GM13977 (cell line): ENCODE measurements at places on chromosomes 2 and 18.

DNA sequence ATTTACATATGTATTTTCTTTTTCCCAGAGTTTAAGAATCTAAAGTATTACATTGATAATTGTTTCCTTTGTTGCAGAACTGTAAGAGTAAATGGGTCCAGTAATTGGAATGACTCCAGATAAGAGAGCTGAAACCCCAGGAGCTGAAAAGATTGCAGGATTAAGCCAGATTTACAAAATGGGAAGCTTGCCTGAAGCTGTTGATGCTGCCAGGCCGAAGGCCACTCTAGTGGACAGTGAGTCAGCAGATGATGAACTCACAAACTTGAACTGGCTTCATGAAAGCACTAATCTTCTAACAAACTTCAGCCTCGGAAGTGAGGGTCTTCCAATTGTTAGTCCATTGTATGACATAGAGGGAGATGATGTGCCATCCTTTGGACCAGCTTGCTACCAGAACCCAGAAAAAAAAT, 183.8 kb upstream of the STON1 start:
- no peak for DNase-seq

DNA sequence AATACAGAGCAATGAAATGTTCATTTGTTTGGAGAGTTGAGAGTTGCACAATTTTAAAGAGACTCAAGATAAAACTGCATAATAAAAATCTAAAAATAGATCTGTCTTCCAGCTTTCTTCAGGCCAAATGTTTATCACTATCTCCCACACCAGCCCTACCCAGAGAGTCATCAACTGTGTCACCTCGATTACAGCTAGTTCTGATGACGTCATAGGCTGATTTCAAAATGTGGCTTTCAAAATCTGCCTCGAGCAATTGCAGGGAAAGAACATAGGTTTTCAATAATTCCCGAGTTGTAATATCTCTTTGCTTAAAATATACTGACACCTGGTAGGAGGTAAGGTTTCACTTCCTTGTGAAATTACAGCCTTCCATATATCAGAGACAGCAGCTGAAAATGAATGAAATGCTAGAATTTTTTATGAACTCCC, 677.6 kb upstream of the ID2 start:
- peak; percentile 52 for DNase-seq

DNA sequence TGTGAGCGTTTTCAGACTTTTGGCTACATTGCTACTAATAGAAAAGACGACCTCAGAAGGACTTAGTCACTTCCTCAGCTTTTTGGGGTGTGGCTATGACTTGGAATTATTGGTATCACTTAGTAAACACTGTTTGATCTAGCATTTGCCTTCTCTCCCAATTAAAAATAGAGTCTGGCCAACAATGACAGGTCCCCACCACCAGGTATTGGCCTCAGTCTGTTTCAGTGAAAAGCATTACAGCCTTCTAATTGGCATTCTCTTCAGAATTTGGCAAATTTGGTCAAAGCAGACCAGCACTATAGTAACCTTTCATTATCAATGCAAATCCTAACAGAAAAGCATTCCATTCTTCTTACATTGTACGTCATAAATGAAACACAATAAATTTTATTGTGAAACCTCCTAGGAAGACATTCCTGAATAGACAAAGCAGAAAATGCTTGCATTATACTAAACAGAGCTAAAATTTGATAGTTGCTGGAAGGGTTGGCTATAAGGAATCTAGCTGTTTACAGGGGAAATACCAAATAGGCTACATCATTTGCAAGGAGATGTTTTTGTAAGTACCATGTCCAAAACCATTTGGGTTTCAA, 613.9 kb downstream of the IRS1 start:
- no peak for DNase-seq

GRCh38 chr2:25664183-25664964, 9.0 kb downstream of the DTNB start:
- DNase-seq, result peak; percentile 41

- no peak for DNase-seq
Observed at GRCh38 chr18:51478908-51479307, 281.4 kb upstream of the MEX3C start.

GRCh38 chr2:54666131-54666633, 57.3 kb upstream of the EML6 start:
- DNase-seq, result no peak

GRCh38 chr2:179234658-179235240, 29.9 kb downstream of the SESTD1 start:
- DNase-seq, result no peak

DNA sequence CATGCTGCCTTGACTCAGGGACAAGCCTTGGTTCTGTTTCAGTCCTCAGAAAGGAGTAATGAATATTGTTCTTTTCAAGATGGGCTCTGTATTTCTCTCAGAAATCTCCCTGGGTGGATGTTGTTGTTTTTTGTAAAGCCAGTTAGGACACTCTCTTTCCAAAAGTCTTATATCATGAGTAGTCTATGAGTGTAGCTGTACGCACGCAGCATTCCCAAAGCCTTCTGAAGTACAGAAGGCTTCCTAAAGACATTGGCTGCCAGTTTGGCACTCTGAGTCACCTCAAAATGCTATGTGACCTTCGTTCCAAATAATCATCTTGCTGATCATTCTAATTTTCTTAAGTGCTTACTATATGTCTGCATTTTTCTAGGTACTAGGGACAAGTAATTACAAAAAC, 16.7 kb upstream of the GTF2A1L start:
- no peak for DNase-seq

- no peak for DNase-seq
Observed at GRCh38 chr2:60557486-60557864, 4.0 kb upstream of the BCL11A start.

DNA sequence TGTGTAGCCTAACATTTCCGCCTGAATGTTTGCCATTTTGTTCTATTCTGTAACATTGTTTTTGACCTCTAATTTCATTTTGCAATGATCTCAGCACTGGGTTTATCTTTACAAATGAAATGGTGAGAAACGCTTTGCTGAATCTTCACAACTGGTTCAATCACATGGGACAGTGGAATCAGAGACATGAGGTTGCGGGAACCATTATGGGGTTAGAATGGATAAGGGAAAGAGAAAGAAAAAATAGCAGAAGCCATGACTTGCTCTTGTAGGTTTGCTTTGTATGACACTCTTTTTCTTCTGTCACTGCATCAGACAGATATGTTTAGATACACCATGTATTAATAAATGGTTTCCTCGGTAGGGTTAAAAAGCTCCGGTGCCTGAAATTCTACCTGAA, 114.3 kb upstream of the PELI1 start:
- DNase-seq, result no peak

GRCh38 chr18:79577451-79578395, 101.9 kb upstream of the CTDP1 start:
- DNase-seq, result no peak
